ENCODE measurements at places on chromosomes 7 and 10. TPM values are rescaled to one million over a fixed set of nuclear protein-coding genes. Genes with fewer than 3 reads are reported as not detected.

The NPSR1 gene
- not detected for total RNA-seq

The GIMAP5 gene
- total RNA-seq: 36.6 TPM

The MYH16 gene
- total RNA-seq: 0.17 TPM

The SEMA4G gene
- total RNA-seq: 20.4 TPM

The NEUROD6 gene
- not detected for total RNA-seq

The IGF2BP3 gene
- not detected for total RNA-seq

The UPK3B gene
- total RNA-seq: 66.9 TPM

The OR9A2 gene
- total RNA-seq: not detected

The H2BK1 gene
- not detected for total RNA-seq

The POLR2J2 gene
- total RNA-seq: 5.6 TPM

The ANXA7 gene
- 40.7 TPM for total RNA-seq

The RELN gene
- total RNA-seq: 1.9 TPM

The WNT8B gene
- not detected for total RNA-seq

The WNT16 gene
- not detected for total RNA-seq

The RASSF4 gene
- 51.8 TPM for total RNA-seq

The VSTM4 gene
- 18.5 TPM for total RNA-seq

The HYAL4 gene
- total RNA-seq: not detected

The GPR22 gene
- not detected for total RNA-seq

The NUTM2D gene
- 8.8 TPM for total RNA-seq

The SHTN1 gene
- 33.5 TPM for total RNA-seq

The KNDC1 gene
- 10.1 TPM for total RNA-seq

The AASS gene
- 122 TPM for total RNA-seq

The CTAGE15 gene
- total RNA-seq: not detected

The HYCC1 gene
- total RNA-seq: 40.8 TPM

The TM9SF3 gene
- total RNA-seq: 40.9 TPM

The SLK gene
- 67.1 TPM for total RNA-seq

The DDX50 gene
- total RNA-seq: 25.0 TPM

The FFAR4 gene
- total RNA-seq: 6.8 TPM
